ENCODE measurements at places on chromosomes 4 and X.
A peak's percentile ranks its signal among the peaks of the same experiment; 100 is the strongest.

- DNase-seq: no peak
Measured at GRCh38 chrX:4005281-4005680, 291.8 kb upstream of the PRKX start.

DNA sequence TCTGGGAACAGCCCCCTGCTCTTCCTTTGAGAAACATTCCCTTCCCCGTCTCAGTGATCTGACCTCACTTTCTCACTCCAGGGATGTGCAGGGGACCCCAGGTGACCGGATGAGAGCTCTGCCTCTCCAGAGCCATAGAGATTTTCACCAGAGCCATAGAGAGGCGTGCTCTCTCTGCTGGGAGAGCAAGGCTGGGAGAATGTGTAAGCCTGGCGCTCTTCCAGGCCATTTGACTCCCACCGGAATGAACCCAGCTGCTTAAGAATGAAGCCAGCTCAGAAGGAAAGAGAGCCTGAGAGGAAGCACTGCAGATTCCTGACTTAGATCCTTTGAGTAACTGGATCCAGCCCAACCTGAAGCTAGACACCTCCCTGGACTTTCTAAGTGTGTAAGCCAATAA, 106.4 kb downstream of the DHX15 start:
- DNase-seq: peak; percentile 19

- no peak for DNase-seq
Measured at GRCh38 chrX:21373637-21374162, 518 bp upstream of the CNKSR2 start.

GRCh38 chr4:14615671-14616070, 386.6 kb upstream of the CPEB2 start:
- DNase-seq: no peak

DNA sequence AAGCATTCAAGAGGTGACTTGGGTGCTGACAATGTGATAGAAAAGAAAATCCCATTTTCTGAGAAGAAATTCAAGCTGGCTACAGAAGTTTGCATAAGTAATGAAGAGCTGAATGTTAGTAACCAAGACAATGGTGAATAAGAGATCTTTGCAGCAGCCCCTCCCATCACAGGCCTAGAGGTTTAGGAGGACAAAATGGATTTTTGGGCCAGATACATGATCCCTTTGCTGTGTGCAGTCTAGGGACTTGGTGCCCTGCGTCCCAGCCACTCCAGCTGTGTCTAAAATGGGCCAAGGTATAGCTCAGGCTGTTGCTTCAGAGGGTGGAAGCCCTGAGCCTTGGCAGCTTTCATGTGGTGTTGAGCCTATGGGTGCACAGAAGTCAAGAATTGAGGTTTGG, 107.0 kb upstream of the EPHA5 start:
- no peak for DNase-seq

DNA sequence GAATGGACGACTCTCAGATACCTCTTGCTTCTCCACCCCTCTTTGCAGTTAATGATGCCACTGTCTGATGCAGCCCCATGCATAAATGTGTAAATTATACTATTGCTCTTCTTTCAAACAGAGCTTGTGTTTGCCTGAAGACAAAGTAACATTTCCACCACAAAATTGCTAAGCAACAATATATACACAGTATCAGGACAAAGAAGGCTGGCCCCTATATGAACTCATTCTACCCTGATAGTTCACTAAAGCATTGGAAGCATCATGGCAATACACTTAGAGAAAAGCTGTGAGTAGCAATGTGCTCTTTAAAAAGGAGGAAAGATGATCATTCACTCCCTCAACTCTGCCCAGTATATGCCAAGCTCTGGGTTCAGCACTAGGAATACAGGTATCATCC, 427.0 kb upstream of the CPEB2 start:
- no peak for DNase-seq

- DNase-seq: no peak
Measured at GRCh38 chrX:47145395-47146120, 537 bp downstream of the RBM10 start.

DNA sequence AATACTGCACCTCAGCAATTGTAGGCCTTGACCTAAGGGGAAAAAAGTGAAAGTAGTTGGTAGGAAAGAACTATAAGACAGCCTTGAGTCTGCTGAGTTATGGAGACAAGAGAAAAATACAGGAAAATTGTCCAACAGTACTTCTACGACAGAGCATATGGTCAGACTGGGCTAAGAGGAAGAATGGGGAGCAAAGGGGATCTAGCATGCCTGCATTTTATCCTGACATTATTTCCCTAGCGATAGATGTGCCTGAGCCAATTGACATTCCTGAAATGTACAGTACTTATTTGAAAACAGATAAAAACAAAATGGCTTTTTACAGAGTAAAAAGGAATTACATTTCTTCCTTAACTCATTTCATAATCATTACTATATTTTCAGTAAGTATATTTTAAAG, 22.2 kb downstream of the GUCY1A1 start:
- no peak for DNase-seq

DNA sequence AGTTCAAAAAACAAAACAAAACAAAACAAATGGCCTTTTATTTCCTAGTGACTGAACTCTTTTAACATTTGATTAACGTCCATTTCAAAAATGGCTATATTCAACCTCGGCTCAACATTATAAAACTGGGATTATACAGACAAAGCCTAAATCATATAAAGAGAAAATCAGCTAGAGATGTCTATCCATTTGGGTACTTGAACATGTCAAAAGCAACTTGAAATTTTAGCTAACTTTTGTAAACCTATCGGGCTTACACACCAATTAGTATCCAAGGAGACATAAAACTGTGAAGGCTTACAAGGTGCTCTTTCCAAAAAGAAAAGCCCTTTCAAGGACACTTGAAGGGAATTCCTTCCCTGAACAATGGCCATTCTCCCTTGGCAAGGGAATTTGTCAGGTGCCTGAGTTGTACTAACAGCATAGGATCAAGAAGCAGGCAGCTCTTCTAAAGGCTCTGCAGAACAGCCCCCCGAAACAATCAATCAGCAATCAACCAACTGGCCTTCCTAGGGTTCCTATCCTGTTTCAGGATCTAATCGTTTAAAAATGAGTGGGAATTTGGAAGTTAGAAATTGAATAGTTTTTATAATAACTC, 633.7 kb upstream of the HTR2C start:
- no peak for DNase-seq

DNA sequence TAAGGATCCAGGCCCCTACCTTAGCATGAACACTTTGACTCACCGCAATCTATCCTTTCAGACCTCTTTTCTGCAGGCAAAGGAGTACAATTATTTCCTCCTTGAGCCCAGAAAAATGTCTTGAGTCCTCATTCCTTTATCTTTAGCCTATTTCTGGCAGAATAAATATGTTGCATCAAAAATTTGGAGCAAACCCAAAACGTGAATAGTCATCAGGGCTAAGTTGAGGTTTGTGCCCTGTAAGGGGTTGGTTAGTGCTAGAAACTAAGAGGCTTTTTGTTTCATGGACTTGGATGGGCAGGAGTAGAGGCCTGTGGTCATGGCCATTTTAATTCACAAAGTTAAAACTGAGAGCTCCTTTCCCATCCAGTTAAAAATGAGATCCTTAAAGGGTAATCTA, 460.3 kb downstream of the GBA3 start:
- no peak for DNase-seq

DNA sequence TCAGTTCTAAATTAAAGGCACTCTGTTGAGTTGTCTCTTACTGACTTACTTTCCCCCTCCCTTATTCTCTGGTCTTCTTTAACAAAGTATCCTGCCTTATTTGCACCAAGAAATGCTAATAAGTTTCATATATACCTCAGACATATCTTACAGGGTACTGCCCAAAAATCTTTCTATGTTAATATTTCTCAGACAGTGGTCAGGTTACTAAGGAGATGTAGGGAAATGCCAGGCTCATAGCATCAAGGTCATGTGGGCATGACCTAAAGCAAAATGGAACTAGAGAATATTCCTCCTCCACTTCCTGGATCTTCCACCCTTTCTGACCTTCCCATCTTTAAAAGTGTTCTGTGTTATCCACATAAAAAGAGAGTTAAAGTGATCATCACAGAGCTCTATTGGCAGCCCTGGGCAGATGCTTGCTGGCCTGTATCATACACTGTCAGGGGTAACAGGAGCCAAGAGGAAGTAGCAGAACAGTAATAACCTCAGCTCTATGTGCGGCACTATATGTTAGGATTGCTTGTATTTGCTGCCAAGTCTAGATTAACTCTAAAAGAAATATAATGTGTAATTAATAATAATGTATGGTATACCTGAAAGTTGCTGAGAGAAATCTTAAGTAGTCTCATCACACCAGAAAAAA, 74.3 kb downstream of the IQCM start:
- no peak for DNase-seq

- no peak for DNase-seq
Measured at GRCh38 chr4:186724864-186725468, 1.3 kb upstream of the FAT1 start.

- DNase-seq: no peak
Measured at GRCh38 chr4:17385403-17385802, 126.5 kb downstream of the QDPR start.

DNA sequence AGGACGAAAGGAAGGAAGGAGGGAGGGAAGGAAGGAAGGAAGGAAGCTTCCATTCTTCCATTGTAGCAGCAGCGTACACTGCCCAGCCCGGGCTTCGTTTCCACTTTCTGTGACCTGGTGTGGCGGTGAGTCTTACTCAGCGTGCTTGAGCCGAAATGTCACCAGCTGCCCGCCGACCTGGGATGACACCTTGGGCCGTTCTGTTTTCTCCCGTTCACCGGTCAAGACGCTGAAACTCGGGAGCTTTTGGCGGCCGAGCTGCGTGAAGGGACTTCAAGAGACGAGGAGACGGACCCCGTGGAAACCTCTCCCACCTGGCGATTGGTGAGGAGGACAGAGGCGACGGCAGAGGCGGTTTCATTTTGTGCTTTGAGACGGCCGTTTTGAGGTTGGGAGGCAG, 47.1 kb upstream of the PPP2R3B start:
- DNase-seq: no peak

DNA sequence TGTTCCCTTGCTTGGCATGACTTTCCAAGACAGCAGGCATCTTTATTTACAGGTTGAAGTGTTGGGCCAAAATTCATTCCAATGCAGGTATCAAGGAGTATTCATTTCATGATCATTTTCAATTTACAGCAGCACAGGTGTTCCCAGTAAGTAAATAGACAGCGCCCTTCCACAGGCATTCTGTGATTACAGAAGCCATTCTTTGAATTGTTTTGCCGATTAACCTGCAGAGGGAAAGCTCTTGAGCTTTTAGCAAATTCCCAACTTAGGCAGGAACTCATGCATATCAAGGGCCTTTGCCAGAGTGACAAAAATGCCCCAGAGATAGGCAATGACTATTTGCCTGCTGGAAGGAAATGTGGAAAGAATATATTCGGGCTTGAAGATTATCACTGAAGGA, 6.8 kb downstream of the TXK start:
- no peak for DNase-seq

GRCh38 chr4:102217345-102217744, 127.9 kb downstream of the SLC39A8 start:
- DNase-seq: no peak

GRCh38 chr4:153115322-153116290, 88.6 kb upstream of the TRIM2 start:
- peak; percentile 93 for DNase-seq

DNA sequence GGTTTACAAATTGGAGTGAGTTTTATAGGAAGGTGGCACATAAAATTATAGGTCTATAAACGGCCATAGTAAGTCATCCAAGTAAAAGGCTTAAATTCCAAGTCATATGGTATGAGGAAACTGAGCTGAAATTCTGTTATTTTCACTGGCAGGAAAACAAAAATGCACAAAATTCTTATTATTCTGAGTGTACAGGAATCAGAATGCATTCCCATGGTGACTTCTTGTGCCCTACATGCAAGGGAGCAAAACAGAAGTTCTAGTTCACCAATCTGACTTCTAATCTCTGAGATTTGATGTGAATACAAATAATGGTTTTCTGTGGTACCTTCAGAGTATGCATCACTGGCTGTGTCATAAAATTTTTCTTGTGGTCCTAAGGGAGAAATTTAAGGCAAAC, 102.9 kb downstream of the CLCN4 start:
- no peak for DNase-seq

DNA sequence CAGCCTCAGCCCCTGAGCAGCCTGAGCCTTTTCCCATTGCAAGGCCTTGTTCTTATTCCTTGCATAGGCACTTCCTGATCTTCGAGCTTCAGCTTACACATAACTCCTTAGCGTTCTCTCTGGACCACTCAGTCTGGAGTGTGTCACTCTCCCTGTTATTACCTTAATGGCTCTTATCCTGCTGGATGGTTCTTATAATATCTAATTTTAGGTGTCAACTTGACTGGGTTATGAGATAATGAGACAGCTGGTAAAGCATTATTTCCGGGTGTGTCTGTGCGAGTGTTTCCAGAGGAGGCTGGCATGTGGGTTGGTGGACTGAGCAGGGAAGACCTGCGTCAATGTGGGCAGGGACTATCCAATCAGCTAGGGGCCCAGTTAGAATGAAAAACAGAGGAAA, 75.7 kb downstream of the HAUS3 start:
- DNase-seq: no peak

GRCh38 chrX:40192196-40192595, 94.4 kb upstream of the BCOR start:
- no peak for DNase-seq

DNA sequence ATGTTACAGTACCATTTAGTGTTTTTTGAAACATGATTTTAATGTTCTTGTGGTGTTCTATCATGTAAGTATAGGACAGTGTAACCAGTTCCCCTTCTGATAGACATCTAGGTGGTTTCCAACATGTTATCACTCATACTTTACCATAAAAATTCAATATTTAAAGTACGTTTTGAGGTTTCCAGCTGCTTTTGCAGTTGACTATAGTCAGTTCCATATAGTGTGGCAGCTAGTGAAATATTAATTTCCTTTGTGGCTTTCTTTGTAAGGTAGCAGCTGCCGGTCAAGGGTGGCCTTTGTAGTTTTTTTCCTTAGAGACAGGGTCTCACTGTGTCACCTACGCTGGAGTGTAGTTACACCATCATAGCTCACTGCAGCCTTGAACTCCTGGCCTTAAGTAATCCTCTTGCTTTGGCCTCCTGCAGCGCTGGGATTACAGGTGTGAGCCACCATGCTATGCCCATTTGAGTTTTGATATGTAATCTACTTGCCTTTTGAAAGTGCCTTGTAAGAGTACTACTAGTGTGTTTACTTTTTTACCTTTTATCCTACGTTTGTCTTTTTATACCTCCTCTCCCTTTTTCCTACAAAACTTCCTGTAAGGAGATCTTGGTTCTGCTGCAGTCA, 63.0 kb downstream of the ARHGAP10 start:
- no peak for DNase-seq

- no peak for DNase-seq
Measured at GRCh38 chrX:39361736-39362135, 560.5 kb downstream of the MID1IP1 start.

GRCh38 chrX:135477576-135477975, 42.9 kb upstream of the INTS6L start:
- DNase-seq: peak; percentile 46

- no peak for DNase-seq
Measured at GRCh38 chr4:159049780-159050375, 53.0 kb upstream of the RAPGEF2 start.
